BE2C (cell line): ENCODE measurements at places on chromosomes 4 and X.

DNA sequence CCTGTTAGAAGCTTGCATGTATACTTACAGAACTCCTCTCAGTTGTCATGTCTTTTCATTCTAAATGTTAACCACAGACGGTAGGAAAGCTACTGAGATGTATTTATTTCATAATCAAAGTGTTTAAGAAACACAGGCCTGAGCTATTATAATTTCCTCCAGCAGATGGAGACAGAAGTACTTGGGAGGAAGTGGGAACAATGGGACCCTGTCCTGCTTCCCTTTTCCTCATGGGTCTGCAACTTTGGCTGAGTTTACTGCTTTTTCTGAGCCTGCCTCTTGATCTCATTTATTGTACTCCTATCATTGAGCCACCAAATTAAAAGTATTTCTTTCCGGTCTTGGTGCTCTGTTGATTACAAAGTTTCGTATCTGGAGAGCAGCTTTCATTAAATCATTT is 67.7 kb upstream of the SPANXN2 start:
- no peak for DNase-seq

GRCh38 chr4:109041463-109042360 is 260.7 kb downstream of the COL25A1 start:
- DNase-seq: no peak

GRCh38 chr4:83109480-83110222 is 4.9 kb downstream of the PLAC8 start:
- peak; percentile 75 for DNase-seq

DNA sequence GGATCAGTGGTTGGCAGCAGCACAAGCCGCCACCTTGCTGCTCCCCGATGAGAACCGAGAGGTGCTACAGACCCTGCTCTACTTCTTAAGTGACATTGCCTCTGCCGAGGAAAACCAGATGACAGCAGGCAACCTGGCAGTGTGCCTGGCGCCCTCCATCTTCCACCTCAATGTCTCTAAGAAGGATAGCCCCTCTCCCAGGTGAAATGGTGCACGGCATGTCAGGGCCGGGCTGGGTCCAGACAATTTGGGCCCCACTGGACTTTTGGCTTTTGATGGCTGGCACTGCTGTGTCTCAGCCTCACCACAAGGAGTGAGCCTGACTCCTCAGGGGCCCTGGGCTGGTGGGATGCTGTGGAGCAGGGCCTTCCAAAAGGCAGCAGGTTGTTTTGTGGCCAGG is 74.1 kb downstream of the STARD8 start:
- DNase-seq: no peak

DNA sequence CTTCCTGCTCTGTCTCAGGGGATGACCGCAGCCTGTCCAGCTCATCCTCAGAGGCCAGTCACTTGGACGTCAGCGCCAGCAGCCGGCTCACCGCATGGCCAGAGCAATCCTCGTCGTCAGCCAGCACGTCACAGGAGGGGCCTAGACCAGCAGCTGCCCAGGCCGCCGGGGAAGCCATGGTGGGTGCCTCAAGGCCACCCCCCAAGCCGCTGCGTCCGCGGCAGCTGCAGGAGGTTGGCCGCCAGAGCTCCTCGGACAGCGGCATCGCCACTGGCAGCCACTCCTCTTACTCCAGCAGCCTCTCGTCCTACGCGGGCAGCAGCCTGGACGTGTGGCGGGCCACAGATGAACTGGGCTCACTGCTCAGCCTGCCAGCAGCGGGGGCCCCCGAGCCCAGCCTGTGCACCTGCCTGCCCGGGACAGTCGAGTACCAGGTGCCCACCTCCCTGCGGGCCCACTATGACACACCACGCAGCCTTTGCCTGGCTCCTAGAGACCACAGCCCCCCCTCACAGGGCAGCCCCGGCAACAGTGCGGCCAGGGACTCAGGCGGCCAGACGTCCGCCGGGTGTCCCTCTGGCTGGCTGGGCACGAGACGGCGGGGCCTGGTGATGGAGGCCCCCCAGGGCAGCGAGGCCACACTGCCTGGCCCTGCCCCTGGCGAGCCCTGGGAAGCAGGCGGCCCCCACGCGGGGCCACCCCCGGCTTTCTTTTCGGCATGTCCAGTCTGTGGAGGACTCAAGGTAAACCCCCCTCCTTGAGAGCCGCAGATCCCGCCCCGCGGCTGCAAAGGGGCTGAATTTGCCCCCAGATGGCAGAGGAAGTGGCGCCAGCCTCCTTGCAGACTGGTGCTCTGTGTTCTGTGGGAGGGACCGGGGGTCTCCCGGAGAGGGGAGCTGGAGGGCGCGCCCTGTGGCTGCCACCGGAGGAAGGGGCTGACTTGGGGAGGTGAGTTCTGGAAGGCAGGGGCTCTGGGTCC is 29.9 kb downstream of the DOK7 start:
- no peak for DNase-seq

DNA sequence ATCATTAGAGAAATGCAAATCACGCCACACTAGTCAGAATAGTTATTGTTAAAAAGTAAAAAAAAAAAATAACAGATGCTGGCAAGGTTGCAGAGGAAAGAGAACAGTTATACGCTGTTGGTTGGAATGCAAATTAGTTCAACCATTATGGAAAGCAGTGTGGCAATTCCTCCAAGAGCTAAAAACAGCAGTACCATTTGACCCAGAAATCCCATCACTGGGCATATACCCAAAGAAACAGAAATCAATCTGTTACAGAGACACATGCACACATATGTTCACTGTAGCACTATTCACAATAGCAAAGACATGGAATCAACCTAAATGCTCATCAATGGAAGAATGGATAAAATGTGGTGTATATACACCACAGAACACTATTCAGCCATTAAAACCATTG is 388.7 kb upstream of the FMR1 start:
- DNase-seq: no peak

DNA sequence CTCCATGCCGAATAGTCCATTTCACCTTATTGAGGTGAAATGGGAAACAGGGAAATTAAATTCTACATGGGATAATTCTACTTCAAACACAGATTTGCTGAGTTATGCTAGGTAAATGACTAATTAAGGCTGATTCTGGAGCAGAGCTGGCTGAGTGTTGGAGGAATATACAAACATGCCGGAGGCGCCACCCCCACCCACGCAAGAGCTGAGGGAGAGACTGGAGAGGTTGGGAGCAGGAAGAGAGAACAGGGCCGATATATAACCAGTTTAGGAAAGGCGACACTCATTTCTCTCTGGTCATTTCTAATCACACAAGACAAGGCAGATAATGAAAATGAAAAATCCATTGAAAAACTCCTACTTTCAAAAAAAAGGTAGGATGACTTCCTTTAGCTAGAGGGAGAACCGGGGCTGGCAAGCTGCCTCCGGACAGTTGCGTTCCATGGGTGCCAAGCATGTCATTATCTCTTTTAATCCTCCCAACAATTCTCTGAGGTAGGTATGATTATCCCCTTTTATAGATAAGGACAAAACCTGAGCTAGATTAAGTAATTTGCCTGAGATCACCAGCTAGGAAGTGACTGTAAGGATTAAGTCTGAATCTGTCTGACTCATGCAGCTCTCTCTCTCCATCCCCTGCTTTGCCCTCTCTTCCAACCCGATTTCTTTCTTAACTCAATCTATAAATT is 27.6 kb upstream of the CFAP299 start:
- no peak for DNase-seq

- no peak for DNase-seq
Measured at GRCh38 chr4:147530723-147531122, 49.8 kb downstream of the EDNRA start.

GRCh38 chr4:187724456-187724855 is 271.1 kb upstream of the ZFP42 start:
- DNase-seq: no peak

DNA sequence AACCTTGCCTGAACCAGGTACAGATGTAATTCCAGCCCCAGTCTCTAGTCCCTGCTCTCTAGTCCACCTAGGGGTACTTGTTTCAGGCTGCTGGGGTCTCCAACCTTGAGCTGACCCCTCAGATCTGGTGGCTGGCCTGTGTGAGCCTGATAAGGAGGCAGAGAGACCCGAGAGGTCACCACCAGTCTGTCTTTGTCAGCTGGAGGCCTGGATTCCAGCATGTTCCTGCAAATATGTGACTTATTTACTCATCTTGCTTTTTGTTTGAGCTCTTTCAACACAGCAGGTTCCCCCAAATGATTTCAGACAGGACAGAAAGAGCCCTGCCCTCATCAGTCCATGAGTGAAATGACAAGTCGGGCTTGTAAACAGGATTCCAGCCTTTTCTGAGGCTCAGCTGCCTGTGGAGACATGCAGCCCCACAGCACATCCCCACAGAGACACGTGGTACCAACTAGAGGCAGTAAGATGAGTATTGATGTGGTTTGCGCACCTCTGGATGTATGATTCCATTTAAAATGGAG is 37.5 kb upstream of the STK26 start:
- DNase-seq: no peak

- DNase-seq: no peak
Measured at GRCh38 chr4:6641971-6642320, 1.5 kb downstream of the MRFAP1 start.

- DNase-seq: no peak
Measured at GRCh38 chr4:24889991-24890390, 22.9 kb downstream of the CCDC149 start.

GRCh38 chr4:42624551-42624950 is 32.4 kb downstream of the ATP8A1 start:
- no peak for DNase-seq

- DNase-seq: no peak
Measured at GRCh38 chr4:148431401-148431800, 10.8 kb downstream of the NR3C2 start.

DNA sequence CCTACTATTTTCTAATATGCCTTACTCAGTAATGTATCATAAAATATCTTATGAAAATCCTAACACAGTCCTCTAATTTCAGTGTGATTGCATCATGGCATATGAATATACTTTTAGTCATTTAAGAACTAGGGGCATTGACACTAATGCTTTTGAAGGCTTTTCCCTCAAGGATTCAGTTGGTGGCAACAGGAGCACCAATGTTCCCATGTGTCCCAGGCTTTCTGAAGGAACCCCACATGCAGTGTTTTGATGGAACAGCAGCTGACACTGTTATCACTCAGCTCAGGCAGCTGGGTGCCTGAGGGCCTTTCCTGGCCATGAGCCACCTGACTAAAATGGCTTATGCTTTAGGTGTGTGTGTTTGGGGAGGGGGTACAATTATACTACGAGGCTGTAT is 348.3 kb downstream of the ARHGAP24 start:
- DNase-seq: peak; percentile 73

DNA sequence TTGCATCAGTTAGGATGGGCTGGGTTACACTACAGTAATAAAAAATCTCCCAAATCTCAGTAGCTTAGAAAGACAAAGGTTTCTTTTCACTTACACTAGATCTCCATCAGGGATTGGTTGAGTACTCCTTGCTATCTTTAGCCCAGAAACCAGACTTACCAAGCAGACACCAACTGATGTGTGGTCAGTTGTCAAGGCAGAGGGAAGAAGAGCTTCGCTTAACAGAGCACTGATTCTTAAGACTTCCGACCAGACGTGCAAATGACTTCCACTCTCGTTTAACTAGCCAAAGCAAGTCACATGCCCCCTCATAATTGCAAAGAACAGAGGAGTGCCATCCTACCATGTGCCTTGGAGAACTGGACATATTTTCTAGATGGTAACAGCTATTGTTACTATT is 5.7 kb upstream of the ZNF518B start:
- DNase-seq: no peak

DNA sequence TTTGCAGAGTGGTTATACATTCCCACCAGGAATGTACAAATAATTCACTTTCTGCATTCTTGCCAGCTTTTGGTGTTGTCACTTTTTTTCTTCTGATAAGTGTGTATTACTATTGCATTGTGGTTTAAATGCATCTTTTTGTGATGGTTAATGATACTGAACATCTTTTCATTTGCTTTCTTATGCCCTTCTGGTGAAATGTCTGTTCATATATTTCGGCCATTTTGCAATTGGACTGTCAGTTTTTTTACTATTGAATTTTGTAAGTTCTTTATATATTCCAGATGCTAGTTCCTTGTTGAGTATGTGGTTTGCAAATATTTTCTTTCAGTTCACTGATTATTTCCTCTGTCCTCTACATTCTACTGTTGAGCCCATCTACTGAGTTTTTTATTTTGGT is 19.4 kb upstream of the BMP2K start:
- DNase-seq: no peak

DNA sequence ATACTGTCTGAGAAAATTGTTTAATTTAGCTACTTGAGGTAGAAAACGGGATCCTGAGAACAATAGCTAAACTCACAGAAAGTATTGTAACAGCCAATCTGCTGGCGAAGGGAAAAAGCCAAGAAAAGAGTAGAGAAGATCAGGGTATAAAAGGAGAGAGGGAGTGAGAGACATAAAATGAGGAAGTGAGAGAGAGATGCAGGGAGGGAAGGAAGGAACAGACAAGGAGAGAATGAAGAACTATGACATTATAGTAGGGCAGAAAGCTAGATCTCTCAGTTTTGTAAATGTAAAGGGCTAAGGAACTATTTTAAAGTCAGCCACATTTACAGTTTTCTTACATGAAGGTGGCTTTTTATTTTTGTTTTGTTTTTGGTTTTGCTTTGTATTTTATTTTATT is 1.6 kb upstream of the GIMD1 start:
- no peak for DNase-seq

GRCh38 chr4:76980261-76980660 is 30.7 kb downstream of the SEPTIN11 start:
- no peak for DNase-seq

- no peak for DNase-seq
Measured at GRCh38 chr4:110787109-110787508, 164.2 kb upstream of the PITX2 start.

GRCh38 chr4:89765966-89766365 is 71.0 kb downstream of the SNCA start:
- no peak for DNase-seq

GRCh38 chrX:34687095-34687494 is 30.0 kb upstream of the TMEM47 start:
- no peak for DNase-seq

- DNase-seq: no peak
Measured at GRCh38 chr4:30837131-30837539, 117.0 kb downstream of the PCDH7 start.

- DNase-seq: no peak
Measured at GRCh38 chrX:14232688-14233087, 203.0 kb upstream of the GEMIN8 start.

- no peak for DNase-seq
Measured at GRCh38 chr4:119652998-119653397, 24.4 kb upstream of the PDE5A start.

DNA sequence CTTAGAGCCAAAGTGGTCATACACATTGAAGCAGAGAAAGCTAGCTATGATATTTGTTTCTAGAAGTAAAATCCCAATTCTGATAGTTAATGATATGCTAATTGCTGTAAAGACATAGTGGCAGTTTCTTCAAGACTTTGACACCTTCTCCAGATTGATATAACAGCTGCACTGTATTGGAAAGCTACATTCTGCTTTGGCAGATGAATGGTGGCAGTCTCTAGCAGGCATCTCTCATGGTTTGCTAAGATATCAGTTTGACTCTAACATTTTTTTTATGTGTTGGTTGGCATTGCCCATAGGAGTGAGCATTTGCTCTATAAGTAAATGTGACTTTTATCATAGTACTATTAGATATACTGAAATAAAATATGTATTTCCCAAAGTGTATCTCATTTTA is 128.2 kb downstream of the AFF2 start:
- no peak for DNase-seq

GRCh38 chrX:76454456-76454927 is 27.0 kb downstream of the MAGEE1 start:
- DNase-seq: no peak

- DNase-seq: no peak
Measured at GRCh38 chrX:103616676-103617186, 9.0 kb downstream of the TCEAL3 start.
